NCI-H524 treated with DMSO at 0.1 percent for 48 hours (cell line): ENCODE measurements at places on chromosomes 2 and 18.

- DNase-seq: no peak
These were observed 7.7 kb downstream of the KIF1A start for GRCh38 chr2:240812301-240812680.

GRCh38 chr18:48889115-48889941 is 61.4 kb downstream of the SMAD7 start:
- no peak for DNase-seq

DNA sequence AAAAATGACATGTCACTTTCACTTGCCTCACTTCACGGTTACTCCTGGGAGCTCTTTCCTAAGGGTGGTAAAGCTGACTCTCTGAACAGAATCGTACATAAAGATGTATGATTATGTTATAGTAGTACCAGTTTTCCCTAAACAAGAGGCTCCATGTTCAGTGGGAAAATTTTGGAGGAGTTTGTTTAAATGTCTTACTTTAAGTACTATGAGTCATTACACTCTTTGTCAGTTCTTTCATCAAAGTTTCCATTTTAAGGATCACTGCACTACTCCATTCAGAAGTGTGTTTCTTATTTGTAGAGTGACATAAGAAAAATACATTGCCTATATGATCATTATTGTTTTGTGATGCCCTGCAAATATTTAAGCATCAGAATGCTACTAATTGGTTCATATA is 121.1 kb upstream of the FIGN start:
- no peak for DNase-seq

GRCh38 chr2:8433390-8433789 is 248.5 kb upstream of the ID2 start:
- DNase-seq: no peak

GRCh38 chr2:190538201-190538600 is 3.7 kb upstream of the NEMP2 start:
- no peak for DNase-seq

DNA sequence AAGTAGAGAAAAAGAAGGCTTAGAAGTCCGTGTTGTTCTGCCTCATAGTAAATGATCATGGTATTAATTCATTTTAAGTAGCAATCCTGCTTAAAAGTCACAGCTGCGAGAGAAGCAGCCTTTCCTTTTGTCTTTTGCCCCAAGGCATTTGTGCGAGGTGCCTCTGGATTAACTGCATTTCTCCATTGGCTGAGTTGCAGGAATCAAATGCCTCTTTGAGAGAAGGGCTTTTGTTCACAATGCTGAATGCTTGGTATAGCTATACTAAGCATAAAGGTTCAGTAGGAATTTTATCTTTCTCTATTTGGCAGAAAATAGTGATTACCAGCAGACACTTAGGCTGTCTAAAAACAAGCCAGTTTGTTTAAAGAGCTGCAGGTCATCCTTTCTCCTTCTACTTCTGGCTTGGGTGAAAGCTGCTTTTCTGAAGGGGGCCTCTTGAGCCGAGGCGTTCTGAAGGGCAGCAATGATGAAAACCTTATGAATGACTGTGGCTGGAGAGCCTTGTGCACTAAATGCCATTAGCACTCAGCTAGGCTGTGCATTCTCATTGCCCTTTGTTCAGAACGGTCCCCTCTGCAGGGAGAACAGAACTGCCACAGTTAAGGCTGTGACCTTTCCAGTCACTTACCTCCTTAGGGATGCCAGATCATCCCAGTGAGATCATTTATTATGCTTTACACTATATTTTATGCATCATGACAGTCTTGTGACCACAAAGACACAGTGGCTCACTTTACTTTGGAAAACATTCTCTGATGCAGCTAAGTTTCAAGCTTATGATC is 68.8 kb upstream of the TMEM87B start:
- DNase-seq: no peak

- no peak for DNase-seq
These were observed 55.5 kb upstream of the RNF152 start for GRCh38 chr18:61948281-61948741.

DNA sequence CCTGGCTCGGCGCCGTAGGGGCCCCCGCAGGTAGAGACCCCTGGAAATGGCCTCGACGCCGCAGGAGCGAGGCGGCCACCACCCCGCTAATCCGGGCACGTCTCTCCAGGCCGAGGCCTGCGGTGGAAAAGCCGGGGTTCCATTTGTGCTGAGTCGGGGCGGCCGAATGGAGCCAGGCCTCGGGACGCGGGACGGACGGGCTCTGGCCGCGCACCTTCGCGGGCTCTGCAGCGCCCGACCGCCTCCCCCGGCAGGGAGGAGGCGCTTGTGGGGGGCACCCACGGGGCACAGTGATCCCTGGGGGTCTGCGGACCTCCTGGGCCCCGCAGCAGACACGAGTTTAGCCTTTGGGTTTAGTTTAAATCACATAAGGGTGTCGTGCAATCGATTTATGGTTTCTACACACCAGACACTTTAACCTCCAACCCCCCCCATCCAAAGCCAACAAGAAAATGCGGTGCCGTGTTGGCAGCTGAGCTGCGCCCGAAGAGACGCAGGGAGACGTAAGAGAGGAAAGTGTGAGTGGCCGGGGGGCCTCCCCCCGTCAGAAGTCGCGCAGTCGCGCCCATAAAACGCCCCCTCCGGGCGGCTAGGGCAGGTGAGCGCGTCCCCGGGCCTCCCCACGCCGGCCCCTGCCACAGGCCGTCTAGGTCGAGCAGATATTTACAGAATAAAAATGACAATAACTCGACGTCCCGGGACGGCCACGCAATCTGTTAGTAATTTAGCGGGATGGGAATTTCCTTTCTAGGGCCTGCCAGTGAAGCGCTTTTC is 1.0 kb upstream of the NFATC1 start:
- DNase-seq: no peak

- DNase-seq: no peak
These were observed 179.3 kb downstream of the FIGN start for GRCh38 chr2:163556511-163556910.
